ENCODE measurements at places on chromosomes 2 and 18. TPM values are rescaled to one million over a fixed set of nuclear protein-coding genes. Genes with fewer than 3 reads are reported as not detected.

Gene DYNAP
- total RNA-seq: not detected

Gene PSMA8
- total RNA-seq: not detected

Gene LOXHD1
- not detected for total RNA-seq

DNA sequence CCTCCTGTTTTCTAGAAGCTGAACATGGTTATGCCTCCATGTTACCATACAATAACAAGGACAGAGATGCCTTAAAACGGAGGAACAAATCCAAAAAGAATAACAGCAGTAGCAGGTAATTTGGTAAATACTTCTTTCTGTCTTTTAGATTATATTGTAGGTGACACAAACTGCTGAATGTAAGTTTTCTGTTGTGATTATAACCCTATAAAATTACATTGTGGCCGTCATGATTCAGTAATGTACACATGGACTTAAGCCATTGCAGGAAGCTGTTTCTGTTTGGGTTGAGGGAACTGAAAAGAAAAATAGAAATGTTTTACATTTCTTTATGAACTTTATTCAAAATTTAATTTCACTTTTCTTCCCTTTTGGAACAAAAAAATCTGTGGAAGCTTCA is 1.2 kb downstream of the MXD1 start:
- no peaks in the 10 kb centered on the region for H3K27me3 ChIP-seq
- H3K27ac ChIP-seq: peak overlapping the region; percentile 92
- H3K4me1 ChIP-seq: peaks cover 43% of the 10 kb centered on the region
- peaks cover 16% of the 10 kb centered on the region for H3K36me3 ChIP-seq
- no peak for DNase-seq

DNA sequence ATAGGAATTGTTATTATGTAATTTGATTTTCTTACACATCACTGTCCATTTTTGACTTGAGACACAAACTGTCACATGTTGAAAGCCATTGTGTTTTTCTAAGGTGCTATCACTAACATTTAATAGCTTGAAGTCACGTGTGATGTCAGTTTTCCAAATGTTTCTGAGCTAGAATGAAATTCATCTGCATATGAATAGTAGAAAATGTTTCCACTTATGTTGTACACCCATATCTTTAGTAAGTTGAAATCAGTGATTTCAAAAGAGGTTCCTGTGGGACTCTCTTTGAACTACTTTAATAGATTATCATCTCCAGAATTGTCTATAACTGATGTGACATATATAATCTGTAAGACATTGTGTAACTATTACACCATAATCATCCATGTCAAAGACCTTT is 27.8 kb downstream of the ABCG5 start:
- no peak for DNase-seq
- peaks cover 44% of the 10 kb centered on the region for H3K36me3 ChIP-seq
- no peaks in the 10 kb centered on the region for H3K27me3 ChIP-seq
- no peak overlapping the region for H3K27ac ChIP-seq
- no peaks in the 10 kb centered on the region for H3K4me1 ChIP-seq

DNA sequence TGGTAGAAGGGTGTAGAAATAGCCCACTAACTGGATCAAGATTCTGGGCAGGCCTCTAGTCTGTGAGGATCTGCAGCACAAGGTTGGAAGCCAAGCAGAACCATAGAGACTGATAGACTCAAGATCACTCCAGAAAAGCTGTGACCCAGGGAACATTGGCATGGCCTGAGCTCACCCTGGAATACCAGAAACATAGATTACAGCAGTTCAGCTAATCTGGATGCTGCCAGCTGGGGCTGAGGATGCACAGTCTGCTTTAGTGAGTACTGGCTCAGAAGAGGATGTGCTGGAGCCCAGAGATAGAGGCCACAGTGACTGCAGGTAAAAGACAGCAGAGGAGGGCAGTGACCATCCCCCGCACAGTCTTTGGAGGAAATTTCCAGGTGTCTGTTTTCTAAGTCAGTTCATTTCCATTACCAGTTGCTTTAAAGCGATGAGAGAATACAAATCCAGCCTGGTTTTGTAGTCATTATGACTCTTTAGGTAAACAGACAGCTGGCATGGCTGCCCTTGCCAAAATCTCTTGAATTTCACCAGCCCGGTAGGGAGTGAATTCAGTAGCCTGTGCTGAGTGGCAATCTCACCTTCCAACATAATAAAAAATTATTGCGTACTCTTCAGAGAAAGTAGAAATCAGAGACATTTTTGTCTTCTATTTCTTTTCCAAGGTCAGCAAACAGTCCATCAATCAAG is 119.2 kb downstream of the ANTXR1 start:
- H3K36me3 ChIP-seq: peaks cover 11% of the 10 kb centered on the region
- no peak for DNase-seq
- H3K4me1 ChIP-seq: peaks cover 3% of the 10 kb centered on the region
- no peak overlapping the region for H3K27ac ChIP-seq
- H3K27me3 ChIP-seq: no peaks in the 10 kb centered on the region

- no peaks in the 10 kb centered on the region for H3K27me3 ChIP-seq
- no peak for DNase-seq
- no peaks in the 10 kb centered on the region for H3K36me3 ChIP-seq
- H3K4me3 ChIP-seq: no peak overlapping the region
These were observed 459.2 kb upstream of the ACVR2A start for GRCh38 chr2:147385600-147385999.

DNA sequence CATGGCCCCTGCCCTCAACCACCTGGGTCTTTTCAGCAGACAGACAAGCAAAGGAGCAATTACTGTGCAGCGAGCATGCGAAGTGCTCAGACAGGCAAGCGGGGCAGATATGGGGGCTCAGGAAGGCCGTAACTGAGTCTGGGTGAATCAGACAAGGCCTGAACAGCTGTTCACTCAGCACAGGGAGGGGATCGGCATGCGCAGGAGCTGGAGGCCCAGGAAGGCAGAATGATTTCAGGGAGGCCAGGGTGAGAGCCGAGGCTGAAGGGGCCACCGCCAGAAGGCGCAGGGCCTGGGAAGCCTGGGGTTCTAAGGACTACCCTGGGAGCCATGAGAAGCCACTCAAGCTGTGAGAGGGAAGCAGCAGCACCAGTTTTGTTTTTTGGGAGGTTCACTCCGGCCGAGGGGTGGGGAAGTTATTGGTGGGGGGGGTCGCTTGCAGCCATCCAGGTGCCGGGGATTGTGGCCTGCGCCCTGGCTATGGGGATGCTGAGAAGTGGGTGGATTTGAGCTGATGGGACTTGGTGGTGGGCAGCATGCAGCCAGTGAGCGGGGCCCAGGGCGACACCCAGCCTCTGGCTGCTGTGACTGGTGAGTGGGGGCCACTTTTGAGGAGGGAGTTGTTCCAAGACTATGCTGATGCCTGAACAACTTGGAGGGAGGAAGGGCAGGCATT is 132.2 kb downstream of the TSN start:
- no peaks in the 10 kb centered on the region for H3K27me3 ChIP-seq
- H3K27ac ChIP-seq: no peak overlapping the region
- DNase-seq: no peak
- no peaks in the 10 kb centered on the region for H3K4me1 ChIP-seq
- no peaks in the 10 kb centered on the region for H3K36me3 ChIP-seq

DNA sequence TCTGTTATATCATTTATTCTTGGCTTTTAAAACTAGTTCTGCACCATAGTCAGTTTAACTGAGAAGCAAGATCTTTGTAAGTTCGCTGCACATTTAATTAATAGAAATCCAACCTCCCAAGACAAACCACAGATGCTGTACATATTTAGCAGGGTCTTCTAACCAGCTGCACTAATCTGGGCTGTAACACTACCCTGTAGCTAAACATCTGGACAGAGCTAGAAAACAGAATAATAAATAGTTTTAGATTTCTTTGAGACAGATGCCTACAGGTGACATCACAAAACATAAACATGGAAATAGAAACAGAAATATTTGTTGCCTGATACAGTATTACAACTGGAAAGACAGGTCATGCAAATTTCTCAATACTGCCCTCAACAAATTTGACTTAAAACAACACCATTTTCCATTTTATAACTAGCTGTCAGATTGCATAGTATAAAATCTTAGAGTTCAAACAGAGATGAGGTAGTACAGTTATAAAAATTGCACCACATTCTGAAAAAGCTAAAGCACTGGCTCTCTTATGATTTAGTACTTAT is 315.1 kb downstream of the NR4A2 start:
- H3K4me1 ChIP-seq: no peaks in the 10 kb centered on the region
- no peak overlapping the region for H3K4me3 ChIP-seq
- no peaks in the 10 kb centered on the region for H3K36me3 ChIP-seq
- no peak overlapping the region for H3K27ac ChIP-seq
- no peak for DNase-seq
- no peaks in the 10 kb centered on the region for H3K27me3 ChIP-seq

GRCh38 chr18:41324934-41325333 is 630.1 kb upstream of the PIK3C3 start:
- no peak for DNase-seq
- H3K4me3 ChIP-seq: no peak overlapping the region
- no peak overlapping the region for H3K27ac ChIP-seq

DNA sequence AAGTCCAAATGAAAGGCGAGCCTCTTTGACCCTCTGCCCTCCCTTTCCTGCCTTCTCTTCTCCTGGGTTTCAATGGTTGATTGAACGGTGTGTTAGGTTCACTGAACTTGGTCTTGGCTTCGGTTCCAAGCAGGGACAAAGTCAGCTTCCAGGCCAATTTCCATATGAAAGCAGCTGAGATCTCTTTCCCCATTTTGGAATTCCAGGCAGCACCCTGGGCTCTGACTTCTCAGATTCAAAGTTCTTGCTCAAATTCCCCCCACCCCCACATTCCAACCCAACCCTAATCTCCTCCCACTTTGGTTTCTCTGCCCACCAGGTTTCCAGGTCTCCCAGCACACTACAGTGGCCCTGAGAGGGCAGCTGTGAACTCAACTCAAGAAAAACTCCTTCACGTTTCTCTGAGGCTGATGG is 231.0 kb downstream of the INSIG2 start:
- no peak overlapping the region for H3K4me3 ChIP-seq
- H3K4me1 ChIP-seq: peaks cover 18% of the 10 kb centered on the region
- no peaks in the 10 kb centered on the region for H3K36me3 ChIP-seq
- H3K27ac ChIP-seq: no peak overlapping the region
- no peaks in the 10 kb centered on the region for H3K27me3 ChIP-seq
- DNase-seq: no peak
